GM12891 (cell line): ENCODE measurements at places on chromosomes 3 and 15.

GRCh38 chr3:195070336-195070735 is 200.6 kb downstream of the XXYLT1 start:
- DNase-seq: no peak

DNA sequence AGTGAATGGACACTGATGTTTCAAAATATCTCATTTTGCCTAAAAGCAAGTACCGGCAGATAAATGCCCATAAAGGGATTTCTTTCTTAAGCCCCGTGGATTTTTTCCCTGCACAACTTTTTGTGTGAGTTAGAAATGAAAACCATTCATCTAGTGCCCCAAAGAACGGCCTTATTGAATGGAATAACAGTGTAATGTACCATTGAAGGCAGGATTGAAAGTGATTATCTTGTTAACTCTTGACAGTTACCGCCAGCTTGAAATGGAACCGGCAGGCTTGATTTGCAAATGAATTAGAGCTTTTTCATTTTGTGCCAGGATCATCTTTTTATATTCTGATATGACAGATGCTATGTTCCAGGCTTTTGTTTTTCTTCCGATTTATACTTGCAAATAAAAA is 162.2 kb downstream of the RSRC1 start:
- no peak for DNase-seq

GRCh38 chr3:169286992-169287391 is 376.5 kb downstream of the MECOM start:
- DNase-seq: no peak

DNA sequence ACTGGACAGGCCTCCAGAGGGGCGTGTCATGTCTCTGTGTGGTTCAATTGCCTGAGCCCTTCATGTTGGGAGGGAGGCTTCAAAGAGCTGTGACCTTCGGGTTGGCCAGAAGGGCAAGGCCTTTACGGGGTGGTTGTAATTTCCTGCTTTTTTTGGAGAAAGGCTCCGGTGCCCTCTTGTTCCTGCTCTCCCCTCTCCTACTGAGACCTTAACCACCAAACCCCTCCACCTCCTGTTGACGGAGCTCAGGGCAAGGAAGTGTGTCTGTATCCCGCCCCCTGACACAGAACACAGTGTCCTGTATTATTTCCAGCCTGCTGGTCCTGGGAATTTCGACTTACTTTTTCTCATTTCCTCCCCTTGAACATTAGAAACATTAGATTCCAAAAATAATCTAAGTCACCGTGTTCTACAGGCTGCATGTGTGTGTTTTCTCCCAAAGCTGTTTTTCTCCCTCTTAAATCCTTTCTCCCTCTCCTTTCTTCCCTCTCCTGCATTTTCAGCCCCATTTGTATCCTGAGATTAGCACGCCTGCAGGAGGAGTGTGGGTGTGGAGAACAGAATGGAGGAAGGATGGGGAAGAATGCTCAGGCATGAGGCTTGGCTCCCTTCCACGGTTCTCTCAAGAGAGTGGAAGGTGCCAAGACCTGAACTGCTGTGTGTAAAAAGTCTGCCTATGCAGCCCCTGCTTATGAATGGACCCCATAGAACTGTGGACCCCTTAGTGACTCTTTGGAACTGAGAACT is 285.4 kb upstream of the ROPN1 start:
- DNase-seq: no peak

- DNase-seq: no peak
Measured at GRCh38 chr15:64019764-64020163, 26.5 kb downstream of the DAPK2 start.

GRCh38 chr3:144822671-144823070 is 851.0 kb downstream of the DIPK2A start:
- DNase-seq: no peak

GRCh38 chr3:32454111-32454510 is 48.5 kb downstream of the CMTM6 start:
- DNase-seq: no peak

- no peak for DNase-seq
Measured at GRCh38 chr3:77426531-77426930, 386.6 kb downstream of the ROBO2 start.

GRCh38 chr3:29503958-29504357 is 223.1 kb downstream of the RBMS3 start:
- DNase-seq: no peak

DNA sequence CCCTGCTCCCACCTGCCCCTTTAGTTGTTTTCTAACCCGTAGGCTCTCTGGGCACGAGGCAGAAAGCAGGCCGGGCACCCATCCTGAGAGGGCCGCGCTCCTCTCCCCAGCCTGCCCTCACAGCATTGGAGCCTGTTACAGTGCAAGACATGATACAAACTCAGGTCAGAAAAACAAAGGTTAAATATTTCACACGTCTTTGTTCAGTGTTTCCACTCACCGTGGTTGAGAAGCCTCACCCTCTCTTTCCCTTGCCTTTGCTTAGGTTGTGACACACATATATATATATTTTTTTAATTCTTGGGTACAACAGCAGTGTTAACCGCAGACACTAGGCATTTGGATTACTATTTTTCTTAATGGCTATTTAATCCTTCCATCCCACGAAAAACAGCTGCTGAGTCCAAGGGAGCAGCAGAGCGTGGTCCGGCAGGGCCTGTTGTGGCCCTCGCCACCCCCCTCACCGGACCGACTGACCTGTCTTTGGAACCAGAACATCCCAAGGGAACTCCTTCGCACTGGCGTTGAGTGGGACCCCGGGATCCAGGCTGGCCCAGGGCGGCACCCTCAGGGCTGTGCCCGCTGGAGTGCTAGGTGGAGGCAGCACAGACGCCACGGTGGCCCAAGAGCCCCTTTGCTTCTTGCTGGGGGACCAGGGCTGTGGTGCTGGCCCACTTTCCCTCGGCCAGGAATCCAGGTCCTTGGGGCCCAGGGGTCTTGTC is 48.5 kb downstream of the PGPEP1L start:
- no peak for DNase-seq

GRCh38 chr15:81281766-81282605 is 42.0 kb downstream of the STARD5 start:
- no peak for DNase-seq

GRCh38 chr15:71048913-71049675 is 66.2 kb upstream of the THSD4 start:
- no peak for DNase-seq

DNA sequence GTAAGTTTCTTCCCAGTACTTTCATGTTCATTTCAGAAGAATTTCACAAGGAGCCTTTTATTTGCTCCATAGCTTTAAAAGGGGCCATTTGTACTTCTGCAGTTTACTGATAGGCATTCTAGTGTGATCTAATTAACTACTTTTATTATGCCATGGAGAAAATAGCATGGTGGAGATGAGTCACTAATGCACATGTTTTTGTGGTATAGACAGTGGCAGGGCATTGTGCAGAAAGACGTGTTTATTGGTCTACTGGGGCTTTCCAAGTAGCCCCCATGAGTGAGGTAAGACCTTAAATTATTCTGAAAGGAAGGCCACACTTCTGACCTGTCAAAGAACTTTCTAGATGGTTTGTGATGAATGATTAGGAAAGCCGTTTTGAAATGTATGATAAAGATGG is 810.0 kb upstream of the NR2F2 start:
- DNase-seq: no peak

DNA sequence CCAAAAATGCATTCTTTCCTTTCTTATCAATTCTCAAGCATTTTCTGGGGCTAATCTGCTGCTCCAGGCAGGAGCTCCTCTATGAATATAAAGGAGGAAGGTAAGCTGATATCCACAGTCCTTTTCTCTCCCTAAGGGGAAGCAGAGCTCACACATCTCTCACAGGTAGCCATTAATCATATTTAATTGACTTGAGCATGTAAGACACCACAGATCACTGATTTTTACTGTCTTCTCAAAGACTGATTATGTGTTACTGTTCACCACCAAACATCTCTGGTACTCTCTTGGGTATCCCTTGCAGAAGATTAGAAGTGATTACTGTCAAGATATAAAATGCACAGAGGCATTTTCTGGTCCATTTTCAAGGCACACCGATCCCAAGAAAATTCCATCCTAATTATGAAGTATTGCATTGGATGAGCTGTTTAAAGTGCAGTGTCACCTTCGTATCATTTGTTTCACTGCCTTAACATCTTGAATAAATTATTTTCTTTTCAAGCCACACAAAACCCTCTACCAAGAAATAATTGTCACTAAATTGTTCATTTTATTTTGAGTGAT is 100.7 kb downstream of the ARPP21 start:
- DNase-seq: no peak

DNA sequence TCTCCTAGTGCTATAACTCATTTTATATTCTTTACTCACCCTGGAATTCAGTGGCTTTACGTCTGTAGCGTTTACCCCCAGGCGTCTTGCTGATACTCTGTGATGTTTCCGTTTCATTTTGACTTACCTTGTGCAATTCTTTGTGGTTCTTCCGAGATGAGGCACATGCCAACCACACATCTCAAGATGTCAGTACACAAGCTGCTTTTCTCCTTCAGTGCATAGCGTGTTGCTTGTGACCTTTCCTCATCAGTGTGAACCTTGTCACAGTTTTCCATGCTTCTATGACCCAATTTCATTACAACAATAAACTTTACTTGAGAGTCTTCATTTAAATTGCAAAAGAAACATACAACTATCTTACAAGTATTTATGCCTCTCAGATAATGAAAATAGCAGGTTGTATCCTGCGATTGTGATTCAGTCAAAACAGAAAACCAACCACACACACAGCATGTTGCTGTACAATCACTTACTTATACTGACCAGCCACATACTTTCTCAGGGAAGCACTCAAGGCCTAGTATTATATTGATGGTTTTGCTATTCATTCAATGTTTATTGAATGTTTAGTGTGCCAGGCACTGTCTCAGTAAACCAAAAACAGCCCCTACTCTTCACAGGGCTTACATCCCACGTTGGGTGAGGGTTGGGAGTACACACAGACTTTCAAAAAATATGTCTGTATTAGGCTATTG is 4.6 kb upstream of the TBL1XR1 start:
- DNase-seq: peak; percentile 45

DNA sequence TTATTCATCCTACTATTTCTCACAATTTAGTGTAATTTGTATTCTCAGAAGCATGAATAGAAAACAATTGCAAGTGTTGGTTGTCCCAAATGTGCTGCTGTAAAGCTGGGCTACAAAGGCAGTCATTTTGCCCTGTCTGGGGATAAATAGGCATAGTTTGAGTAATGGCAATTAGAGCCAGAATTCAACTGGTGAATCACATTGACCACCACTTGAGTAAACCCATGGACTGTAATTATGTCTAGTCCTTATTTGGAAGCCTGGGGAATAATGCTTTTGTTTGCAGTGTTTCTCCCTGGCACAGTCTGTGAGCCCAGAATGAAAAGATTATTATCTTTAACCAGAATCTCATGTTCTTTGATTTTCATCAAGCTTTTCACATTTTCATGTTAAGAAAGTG is 30.5 kb upstream of the CHL1 start:
- no peak for DNase-seq
